Stimulated activated CD4-positive, alpha-beta T cell treated with anti-CD3 and anti-CD28 coated beads, Interleukin-12 subunit alpha, Interleukin-12 subunit beta, amount 100 ng/mL, for 48 hours (primary cell): ENCODE measurements at places on chromosomes 7 and 10.

- DNase-seq = no peak
Measured at GRCh38 chr7:131623154-131623553, 66.7 kb upstream of the PODXL start.

DNA sequence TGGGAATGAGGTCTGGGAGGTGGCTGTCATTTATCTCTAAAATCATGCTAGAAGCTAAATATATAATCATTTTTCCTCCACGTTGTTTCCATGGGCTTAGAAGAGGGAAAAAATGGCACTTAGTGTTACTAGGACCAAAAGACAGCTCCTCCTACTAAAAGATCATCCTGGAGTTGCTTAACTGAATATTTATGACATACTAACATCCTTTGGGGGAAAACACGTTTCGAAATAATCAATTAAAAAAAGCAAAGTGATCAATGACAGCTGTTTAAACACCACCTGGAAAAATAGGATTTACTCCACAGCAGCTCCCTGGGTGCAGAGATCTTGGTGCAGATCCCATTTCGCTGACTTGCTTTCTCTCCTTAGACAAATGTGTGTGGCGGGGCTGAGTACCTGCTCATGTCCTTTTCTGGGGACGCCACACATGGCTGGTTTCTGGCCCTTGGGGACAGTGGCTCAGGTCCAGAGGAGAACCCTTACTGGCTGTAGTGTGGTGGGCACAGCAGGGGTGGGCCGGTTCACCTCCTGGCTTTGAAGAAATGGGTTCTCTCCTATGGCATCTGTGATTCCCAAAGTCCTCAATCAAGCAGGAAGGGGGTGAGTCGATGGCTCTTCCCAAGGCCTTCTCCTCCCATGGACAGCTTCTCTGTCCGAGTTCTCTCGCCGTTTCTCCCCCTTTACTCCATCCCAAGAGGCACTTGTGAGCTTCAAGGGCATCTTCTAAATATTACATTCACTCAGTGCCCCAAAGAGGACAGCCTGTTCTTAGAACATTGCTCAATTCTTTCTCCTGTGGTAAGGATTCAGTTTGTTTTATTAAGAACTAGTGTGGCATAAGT, 156.4 kb upstream of the KLF14 start:
- no peak for DNase-seq

- DNase-seq = no peak
Measured at GRCh38 chr10:43863859-43864591, 215.3 kb upstream of the ZNF32 start.

DNA sequence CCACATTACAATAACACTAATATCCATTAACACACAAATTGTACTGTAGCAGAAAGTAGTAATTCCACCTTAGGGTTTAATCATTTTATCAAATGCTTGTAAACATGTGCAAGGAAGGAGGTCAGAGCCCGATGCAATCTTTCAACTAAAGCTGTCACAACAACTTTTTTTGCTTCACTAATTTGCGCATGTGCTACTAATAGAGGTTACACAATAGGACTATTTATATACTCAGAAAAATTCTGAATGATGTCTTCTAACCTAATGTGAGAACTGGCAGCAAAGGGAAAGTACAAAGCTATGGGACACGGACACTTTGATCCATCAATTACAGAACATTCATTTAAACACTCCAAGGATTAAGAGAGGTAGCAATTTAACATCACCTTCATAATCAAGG, 244.4 kb downstream of the CHCHD3 start:
- no peak for DNase-seq

GRCh38 chr10:69348816-69349541, 67.7 kb downstream of the TACR2 start:
- DNase-seq = no peak

DNA sequence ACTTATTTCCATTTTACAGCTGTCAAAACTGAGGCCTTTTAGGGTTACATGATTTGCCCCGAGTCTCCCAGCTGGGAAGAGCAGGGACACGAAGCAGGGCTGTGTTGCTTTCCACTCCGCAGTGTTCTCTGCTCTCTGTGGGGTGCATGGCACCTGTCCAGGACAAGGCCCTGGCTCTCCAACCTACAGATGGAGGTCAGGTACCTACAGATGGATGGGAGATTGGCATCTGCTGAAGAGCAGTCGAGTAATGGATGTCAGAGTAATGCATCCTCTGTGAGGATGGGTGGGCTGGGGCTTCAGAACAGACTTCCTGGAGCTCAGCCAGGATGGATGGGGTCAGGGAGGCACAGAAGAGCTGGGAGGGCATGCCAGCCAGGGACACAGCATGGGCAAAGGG, 85.0 kb downstream of the EMX2 start:
- no peak for DNase-seq

DNA sequence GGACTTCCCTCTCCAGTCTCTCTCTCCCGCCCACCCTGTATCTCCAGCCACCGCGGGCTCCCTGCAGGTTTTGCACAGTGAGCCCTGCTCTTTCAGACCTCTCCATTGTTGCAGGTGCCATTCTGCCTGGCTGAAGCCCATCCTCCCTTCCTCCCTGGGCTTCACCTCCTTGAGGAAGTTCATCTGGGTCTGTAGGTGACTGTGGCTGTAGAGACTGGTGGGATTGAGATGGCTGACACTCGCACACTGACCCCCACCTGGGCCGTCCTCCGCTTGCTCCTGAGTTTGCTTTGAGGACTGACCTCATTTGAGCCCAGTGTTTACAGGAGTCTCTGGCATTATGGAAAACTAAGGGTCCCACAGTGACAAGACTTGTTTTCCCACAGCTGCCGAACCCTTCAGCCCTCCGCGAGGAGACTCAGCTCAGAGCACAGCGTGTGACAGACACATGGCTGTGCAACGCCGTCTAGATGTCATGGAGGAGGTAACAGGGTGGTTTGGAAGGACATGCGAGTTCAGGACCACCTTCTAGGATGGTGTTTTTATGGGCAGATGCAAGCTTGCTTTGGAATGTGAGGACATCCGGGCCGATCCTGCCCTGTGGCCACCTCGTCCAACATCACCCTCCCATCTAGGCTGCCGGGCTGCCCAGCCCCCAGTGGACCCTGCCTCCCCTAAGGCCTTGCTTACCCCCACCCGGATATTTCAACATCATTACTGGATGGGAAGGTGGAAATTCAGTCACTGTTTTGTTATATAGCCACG, 9.3 kb downstream of the PLAC9 start:
- DNase-seq = no peak

GRCh38 chr10:5070648-5071410, 23.4 kb upstream of the AKR1C3 start:
- DNase-seq = no peak

DNA sequence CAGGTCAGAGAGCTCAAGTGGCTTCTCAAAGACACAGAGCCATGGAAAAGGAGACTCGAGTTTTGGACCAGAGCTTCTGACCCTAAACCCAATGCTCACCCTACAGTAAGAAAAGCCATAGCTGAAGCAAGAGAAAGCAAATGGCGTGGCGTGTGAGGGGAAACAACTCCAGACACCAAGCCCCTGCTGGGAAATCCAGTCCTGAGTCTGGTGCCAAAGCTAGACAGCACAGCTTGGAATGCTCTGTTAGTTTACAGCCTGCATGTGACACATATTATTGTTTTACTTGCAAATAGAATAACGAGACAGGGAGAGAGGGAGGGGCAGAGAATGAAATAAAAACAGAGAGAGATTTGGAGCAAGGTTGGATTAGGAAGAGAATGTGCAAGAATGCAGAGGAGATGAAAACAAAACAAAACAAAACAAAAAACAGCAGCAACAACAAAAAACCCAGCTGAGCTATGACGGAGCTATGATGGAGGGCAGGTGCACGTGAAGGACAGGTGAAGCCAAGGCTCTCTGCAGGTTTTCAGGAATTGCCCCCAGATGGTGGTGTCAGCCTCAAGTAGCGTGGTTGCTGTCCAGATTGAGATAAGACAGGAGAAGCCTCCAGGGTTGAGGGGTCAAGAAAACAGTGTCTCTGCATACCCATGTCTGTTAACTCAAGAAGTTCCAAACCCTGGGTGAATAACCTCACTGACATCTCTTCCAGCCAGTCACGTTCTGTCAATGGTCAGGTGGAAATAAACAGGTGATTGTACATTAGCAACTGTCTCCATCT, 69.7 kb upstream of the LRRC18 start:
- DNase-seq = no peak

GRCh38 chr7:96416116-96416515, 94.2 kb upstream of the SLC25A13 start:
- no peak for DNase-seq

DNA sequence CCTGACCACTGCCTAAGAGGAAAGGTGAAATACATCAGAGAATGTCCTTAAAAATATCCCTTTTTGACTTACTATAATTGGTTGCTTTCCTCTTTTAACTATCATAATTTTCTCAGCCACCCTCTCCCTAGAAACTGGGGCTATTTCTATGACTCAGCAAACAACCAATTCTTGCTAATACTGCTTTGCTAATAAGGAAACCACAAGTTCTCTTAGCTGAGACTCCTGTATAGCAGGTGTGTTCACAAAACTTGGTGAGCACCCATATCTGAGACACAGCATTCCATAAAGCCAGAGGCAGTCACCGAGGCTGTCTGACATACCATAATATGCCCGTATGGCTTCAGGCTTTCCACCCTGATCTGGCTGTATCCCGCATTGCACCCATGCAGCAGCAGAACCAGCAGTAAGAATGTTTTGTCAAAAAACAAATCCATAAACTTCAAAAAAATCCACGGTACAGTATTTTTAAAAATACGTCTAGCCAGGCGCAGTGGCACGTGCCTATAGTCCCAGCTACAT, 191.7 kb upstream of the C7orf33 start:
- no peak for DNase-seq
